ENCODE measurements at places on chromosomes 7 and 10.
A peak's percentile ranks its signal among the peaks of the same experiment; 100 is the strongest.

DNA sequence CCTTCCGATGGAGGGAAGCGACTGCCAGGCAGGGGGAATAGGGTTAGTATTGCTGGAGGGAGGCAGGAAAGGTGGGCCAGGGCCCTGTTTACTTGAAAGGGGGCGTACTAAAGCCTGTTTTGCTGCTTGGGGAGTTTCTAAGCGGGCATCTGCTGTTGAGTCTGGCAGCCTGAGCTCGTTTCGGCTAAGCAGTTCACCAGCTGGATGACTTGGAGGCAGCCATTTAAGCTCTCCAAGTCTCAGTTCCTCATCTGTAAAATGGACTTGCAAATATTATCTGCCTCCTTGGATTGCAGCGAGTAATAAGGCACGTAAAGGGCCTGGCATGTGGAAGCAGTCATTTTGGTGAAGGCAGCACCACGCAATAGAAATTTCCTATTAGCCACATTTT lies 44.0 kb downstream of the LDB3 start:
- DNase-seq: no peak

DNA sequence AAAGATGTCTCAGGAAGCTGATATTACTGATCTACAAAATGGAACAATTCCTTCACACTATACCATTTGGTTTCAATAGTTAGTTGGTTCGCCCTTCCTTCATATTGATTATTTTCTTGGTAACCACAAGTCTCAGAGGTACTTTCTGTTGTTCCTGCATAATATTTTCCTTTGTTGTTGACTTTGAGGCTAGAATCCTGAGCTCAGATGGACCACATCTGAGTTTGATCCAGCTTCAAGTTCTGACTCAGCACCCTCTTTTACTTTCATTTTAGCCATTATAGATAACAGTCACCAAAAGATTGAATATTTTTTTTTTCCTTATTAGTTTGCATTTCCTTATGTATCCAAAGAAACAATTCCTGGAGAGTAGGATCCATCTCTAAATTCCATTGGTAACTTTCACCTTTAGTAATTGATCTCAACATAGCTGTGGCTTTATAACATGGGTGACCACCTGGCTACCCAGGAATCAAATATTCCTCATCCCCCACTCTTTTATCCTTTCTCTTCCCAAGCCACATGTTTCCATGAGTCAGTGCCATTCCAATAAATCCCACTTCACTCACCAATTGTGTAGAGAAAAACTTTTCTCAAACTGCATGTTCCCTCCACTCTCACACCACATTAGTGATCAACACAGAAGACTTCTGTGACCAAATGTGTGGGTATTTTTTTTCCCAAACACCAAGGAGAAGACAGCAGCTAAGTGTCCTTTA lies 9.7 kb upstream of the ABCA13 start:
- no peak for DNase-seq

DNA sequence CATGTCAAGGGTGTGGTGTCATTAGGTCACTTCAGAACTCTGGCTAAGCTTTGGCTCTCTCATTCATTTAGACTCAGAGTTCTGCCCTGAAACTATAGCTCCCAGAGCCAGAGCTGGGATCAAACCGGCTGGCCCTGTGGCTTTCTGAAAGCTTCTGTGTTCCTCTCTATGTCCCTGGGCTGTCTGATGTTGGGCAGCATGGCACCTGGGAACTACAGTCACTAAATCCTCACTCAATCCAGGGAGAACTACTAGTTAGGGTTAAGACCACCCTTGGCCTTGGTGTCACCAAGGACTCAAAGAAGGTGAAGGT lies 13.2 kb downstream of the ATG9B start:
- DNase-seq: no peak

- DNase-seq: no peak
Observed at GRCh38 chr7:22420973-22421635, 64.2 kb upstream of the RAPGEF5 start.

DNA sequence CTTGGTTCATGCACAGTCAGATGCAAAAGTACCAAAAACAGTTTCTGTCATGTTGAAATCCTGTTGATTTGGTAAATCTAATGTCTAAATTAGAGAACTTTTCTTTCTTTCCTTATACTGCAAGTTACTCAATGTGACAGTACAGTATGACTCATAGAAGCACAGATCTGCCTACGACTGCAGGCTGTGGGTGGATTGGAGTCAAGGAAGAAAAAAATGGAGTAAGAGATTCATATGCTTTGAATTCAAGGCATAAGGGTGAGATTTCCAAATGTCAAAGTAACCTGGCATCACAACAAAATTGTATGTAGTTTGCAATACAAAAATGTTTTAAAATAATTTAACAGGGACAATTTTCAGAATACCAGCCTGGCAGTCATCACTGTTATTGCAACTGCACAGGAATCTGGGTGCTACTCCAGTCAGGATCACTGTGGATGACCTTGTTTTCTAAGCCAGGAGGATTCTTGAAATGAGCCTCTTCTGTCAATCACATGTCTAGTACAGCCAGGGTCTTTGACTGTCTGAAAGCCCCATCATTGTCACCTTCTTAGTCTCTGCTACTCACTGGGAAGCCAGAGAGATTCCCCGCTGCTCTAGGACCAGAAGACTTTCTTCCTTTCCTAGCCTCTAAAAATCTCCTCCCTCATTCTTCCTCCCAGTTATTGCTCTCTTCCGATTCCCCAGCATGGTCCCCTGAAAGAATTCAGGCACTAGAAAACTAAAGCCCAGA lies 83.6 kb downstream of the CD36 start:
- DNase-seq: no peak

- peak; percentile 20 for DNase-seq
Observed at GRCh38 chr7:98831641-98832221, 38.1 kb downstream of the TMEM130 start.

GRCh38 chr7:131212114-131212513 lies 115.6 kb upstream of the MKLN1 start:
- DNase-seq: no peak

- no peak for DNase-seq
Observed at GRCh38 chr10:124329362-124329761, 89.4 kb downstream of the OAT start.

- DNase-seq: no peak
Observed at GRCh38 chr10:79344502-79345195, 2.6 kb upstream of the PPIF start.

- no peak for DNase-seq
Observed at GRCh38 chr10:97128516-97129154, 57.1 kb downstream of the SLIT1 start.

DNA sequence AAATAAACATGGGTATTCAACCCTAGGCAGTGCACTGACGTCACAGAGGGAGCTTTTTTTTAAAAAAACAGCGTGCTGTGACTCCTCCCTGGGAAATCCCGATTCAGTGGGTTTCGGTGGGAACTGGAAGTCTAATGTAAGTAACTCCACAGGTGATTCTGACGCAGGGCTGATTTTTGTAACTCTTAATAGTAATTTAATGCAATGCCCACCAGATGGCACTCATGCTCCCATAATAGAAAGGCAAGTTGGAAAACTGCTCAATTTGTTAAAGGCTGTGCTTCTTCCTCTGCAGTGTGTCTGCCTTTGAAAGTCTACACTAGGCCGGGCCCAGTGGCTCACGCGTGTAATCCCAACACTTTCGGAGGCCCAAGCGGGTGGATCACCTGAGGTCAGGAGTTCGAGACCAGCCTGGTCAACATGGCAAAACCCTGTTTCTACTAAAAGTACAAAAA lies 10.9 kb upstream of the RSU1 start:
- peak; percentile 52 for DNase-seq

GRCh38 chr10:86964847-86965190 lies 3.5 kb upstream of the ADIRF start:
- no peak for DNase-seq

- no peak for DNase-seq
Observed at GRCh38 chr7:123917878-123918277, 7.2 kb upstream of the SPAM1 start.

DNA sequence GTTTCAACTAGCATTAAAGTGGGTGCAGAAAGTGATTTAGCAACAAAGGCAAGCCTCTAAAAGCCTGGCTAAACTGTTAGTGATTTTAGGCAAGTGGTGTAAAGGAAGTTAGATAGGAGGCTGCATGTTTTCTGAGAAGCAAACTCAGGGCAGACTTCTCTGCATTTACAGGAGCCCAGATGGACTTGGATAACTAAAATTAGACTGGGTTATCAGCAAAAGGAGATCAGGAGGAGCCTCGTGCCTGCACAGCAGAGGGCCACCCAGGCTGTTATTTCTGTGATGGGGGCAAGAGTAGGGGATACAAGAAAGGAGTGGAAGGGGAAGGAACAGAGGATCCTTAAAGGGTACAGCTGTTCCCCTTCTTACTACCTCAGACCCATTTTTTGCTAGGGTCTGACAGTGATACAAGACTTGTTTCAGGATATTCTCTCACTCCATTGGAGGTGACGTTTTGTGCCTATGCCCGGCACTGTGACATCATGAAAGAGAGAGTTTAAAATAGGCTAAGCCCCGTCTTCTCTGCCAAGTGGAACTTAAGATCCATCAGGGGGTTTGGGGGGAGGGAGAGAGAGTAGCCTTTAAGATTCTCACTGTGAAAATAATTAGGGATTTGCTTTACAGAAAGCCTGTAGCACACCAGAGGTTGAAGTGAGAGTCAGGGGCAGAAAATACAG lies 49.6 kb upstream of the PDCD4 start:
- DNase-seq: no peak

DNA sequence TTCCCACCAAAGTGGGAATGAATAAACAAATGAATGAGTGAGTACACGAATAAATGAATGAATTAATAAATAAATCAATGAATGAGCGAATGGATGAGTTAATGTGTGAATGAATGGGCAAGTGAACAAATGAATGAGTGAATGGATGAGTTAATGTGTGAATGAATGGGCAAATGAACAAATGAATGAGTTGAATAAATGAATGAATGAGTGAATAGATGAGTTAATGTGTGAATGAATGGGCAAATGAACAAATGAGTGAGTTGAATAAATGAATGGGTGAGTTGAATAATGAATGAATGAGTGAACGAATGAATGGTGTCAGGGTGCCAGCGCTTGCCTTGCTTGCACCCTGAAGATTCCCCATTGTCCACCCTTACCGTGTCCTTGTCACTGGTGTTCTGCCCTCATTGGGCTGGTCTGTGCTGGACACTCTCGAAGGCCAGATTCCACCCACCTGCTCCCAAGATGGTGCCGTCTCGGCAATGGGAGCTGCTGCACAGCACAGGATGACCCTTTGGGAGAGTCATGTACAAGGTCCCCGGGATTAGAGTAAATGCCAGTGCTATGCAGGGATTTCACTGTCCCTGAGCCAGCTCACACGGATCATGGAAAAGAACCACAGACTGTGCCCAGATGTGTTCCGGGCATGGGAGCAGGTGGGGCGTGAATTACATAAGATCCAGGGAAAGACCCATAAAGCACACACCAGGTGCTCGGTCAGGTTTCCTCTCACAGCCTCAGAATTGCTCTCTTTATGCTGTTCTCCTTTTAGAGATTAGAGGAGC lies 83.2 kb downstream of the CAMK1D start:
- DNase-seq: no peak

DNA sequence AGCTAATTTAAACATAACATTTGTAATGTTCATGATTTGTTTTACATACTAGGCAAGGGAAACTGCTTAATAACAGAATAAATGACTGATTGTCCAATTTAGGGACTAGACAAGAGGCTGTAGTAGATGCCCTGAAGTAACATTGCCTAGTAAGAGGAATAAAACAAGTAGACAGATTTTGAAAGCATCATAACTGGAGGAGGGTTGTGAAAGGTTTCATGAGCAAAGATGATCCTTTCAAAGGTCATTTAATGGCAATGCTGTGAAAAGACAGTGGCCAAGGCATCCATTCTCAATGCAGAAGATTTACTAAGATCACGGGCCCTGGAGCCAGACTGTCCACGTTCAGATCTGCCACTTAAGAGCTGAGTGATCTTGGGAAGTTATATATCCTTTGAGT lies 44.8 kb upstream of the HHEX start:
- no peak for DNase-seq

DNA sequence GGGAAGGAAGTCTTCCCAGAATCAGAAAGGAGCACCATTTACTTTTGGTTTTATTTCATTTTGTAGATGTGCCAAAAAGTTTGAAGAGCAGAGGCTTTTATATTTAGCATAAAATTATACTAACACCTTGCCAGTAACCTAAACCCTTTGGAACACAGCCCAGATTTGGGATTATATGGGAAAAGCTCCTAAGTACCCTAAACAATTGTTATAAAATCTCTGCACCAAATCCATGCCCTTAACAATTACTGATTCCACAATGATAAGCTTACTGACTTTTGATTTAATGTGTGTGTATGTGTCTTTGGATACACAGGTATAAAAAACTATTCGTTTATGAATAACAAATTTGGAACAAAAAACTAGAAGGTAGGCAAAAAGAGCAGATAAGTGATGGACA lies 39.0 kb upstream of the TMEM229A start:
- DNase-seq: no peak

DNA sequence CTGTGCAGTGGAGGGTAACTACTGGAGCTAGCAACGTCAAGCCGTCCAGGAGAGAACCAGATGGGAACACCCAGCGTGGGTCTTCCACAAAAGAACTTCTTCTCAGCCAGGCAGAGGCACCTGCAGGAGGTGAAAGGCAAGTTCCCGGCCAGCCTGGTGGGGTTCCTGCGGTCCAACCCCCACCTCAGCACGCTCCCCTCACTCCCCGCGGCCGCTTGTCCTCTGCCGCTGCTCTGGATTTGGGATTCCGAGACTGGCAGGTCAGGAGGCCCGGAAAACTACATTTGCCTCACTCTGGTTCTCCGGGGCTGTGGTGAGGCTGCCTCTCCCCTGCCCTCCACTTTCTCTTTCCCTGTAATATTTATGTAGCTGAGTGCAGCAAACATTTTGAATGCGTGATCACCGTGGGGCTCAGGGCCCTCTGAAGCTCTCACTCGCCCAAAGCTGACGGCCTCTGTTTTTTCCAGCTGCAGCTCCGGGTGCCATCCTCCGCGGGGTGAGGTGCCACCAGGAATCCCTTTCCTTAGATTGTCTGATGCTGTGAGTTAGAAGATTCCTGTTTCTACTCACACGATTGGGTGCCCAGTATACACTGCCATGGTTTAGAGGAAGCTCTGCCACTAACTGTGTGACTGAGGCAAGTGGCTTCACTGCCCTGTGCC lies 366.9 kb downstream of the DNAJB6 start:
- no peak for DNase-seq

DNA sequence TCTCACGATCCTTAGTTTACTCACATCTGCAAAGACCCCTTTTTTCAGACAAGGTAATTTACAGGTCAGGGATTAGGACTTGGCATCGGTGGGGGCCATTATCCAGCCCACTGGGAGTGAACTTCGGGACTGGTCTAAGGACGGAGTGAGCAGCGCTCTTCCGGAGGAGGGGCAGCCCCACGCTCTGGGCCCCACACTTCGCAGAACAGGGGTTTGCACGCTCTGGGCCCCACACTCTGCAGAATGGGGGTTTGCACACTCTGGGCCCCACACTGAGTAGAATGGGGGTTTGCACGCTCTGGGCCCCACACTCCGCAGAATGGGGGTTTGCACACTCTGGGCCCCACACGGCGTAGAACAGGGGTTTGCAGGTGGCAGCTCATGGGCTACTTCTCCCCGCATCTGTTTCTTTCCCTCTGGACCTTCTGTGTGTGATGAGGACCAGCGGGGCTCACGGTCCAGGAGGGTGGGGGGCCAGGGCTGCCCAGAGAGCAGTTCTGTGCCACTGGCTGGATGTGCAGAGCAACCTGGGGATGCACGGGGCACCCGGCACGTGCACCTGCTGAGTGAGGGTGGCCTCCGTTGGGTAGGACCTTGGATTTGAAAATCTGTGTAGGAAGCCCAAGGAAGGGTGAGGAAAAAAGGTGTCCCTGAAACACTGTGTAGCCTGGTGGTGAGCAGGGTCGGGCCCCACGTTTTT lies 134.8 kb downstream of the WDR37 start:
- no peak for DNase-seq
